PC-3 (cell line): ENCODE measurements at places on chromosomes 12 and 14. TPM values are rescaled to one million over a fixed set of nuclear protein-coding genes. Genes with fewer than 3 reads are reported as not detected.

RBMS2 gene
- total RNA-seq = 10.2 and 11.5 TPM in 2 replicates

ADAM21 gene
- total RNA-seq = 0.29 and 0.80 TPM in 2 replicates

PROX2 gene
- not detected in 2 replicates for total RNA-seq

LALBA gene
- not detected in 2 replicates for total RNA-seq

- no peak for DNase-seq
Measured at GRCh38 chr12:14157088-14157747, 175.8 kb upstream of the GRIN2B start.
